NCI-H1092 (cell line): ENCODE measurements at places on chromosomes 12 and 14.

GRCh38 chr12:95208678-95209077, 8.6 kb downstream of the FGD6 start:
- no peak for DNase-seq

- no peak for DNase-seq
Measured at GRCh38 chr12:8871068-8871467, 43.2 kb upstream of the PHC1 start.

DNA sequence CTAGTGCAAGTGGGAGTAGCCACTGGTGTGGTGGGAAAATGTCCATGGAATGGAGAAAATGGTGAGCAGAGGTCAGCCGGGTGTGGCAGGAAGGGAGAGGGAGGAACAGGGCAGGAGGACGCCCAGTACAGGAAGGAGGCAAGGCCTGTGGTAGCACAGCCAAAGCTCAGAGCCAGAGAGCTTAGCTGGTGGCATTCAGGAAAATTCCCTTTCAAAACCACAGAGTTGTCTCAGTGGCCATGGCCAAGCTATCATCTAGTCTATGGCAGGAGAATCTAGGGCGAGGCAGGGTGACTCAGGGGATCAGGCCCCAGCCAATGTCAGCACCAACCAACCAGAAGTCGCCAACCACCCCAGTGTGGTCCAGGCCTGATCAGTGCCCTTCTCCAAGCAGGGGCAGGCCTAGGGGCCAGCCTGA, 67.7 kb upstream of the DDX11 start:
- DNase-seq = no peak

- DNase-seq = peak; percentile 52
Measured at GRCh38 chr12:87368259-87368658, 660.9 kb downstream of the C12orf50 start.

- no peak for DNase-seq
Measured at GRCh38 chr14:104877806-104878550, 12.9 kb downstream of the CEP170B start.

GRCh38 chr14:103091041-103091882, 3.3 kb upstream of the EXOC3L4 start:
- DNase-seq = no peak

DNA sequence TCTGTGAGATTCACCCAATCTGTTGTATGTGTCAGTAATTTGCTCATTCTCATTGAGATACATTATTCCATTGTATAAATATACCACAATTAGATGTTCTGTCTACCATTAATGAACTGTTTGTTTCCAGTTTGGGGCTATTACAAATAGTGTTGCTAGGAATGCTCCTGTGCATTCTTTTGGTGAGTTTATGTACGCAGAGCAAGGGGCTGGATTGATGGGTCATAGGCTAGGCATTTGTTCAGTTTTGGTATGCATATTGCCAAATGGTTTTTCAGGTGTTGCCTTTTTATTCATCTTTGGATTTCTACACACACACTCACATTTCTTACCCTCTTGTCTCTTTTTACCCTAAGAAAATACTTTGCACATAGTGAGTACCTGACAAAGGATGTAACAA, 93.4 kb downstream of the GPATCH2L start:
- DNase-seq = no peak

DNA sequence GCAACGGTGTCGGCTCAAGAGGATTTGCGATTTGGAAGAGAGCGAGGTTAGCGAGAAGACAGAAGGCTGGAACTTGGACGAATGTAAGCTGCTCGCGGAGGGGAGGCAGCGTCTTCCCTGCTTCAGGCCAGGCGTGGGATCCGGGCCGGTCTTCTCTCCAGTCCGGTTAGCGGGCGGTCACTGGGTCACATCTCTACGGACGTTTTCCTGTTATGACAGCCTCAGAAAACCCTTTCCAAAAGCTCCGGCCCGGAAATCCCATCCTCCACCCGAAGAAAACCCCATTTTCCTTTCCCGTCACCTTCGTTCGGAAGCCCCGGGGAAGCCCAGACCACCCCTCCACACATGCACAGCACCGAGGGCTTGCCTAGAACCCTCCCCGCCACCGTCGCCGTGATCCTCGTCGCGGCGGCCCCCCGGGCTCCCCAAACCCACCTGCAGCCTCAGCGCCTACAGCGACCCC, 268 bp downstream of the NDUFB1 start:
- no peak for DNase-seq

GRCh38 chr12:44653861-44654527, 222.1 kb downstream of the NELL2 start:
- no peak for DNase-seq

- DNase-seq = no peak
Measured at GRCh38 chr12:51246254-51246853, 7.7 kb downstream of the DAZAP2 start.

GRCh38 chr12:68934392-68934791, 1.4 kb upstream of the CPM start:
- DNase-seq = no peak

- no peak for DNase-seq
Measured at GRCh38 chr12:10068644-10069043, 30.1 kb downstream of the CLEC1A start.

DNA sequence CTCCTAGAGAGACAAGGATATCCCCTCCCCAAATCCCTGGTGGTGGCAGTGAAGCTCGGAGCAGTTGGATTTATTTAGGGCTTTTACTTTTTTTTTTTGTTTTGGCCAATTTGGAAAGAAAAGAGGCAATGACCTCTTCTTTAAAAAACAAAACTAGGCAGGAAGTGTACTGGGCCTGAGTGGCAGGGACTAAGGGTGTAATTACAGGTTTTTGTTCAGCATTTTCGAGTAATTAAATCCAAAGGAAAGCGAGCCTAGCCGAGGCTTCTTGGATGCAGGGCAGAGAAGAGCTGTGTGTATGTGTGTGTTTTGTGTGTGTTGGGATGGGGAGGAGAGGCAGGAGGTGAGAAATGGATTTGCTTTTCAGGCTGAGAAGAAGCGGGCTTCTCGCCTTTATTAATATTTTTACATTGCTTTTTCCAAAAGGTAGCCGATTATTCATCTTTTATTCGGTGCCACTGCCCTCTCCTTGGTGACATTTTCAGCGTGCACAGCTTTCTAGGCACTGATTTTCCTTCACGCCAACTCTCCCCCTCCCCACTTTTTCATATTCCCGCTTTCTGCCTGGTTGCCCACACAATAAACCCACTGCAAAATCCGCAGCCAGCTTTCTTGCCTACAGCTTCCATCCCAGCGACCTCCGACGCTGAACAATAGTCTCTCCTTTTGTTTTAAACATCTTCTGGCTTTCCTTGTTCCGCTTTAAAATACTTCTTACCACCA, 8.9 kb upstream of the IRF2BPL start:
- peak; percentile 48 for DNase-seq

DNA sequence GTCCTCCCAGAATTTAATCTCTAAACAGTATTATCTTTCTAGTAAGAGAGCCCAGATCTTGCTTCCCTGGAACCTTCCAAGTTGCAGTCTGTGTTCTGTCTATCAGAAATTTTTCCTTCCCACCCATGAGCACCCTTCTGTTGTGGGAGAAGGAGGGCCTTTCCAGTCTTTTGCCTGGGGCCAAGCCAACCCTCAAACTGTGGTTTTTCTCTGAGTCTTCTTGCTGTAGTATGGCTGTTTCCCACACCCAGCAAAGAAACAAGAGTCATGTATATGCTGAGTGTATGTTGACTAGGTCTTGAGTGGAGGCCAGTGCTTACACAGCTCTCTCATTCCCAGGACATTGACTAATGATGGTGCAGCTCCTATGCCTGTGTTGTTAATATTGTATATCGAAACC, 104.5 kb downstream of the TGFB3 start:
- no peak for DNase-seq

DNA sequence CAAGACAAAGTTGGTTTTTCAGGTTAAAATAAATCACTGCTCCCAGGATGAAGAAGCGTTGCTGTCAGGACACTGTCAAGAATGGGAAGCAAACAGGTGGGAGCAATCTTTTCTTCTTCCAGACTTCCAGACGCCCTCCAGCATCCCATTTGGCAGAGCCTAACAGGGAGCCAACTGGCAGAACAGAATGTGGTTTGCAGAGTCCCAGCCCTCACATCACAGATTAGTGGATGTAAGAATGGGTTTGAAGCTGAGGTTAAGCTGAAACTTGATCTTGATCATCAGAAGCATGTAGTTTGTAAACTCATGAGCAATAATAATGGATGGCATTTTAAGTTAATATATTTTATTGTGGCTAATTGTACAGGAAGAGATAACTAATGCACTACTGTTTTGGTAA, 636.4 kb downstream of the SLC6A15 start:
- DNase-seq = no peak

DNA sequence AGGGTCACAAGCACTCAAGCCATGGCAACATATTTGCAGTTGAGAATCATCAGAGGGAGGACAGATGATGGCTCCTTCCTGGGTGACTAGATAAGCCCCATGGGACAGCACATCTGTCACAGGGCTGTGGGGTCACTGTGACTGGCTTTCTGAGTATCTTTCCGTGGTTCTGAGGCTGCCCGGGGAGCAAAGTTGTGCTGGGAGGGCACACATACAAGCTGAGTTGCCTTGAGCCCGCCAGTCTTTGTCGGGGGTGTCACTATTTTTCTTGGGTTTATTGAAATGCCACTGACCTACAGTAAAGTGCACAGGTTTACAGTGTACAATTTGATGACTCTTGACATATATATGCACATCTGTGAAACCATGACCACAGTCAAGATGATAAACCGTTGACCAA, 17.2 kb upstream of the KIF26A start:
- DNase-seq = no peak

GRCh38 chr12:49673446-49674317, 33.5 kb downstream of the FMNL3 start:
- DNase-seq = peak; percentile 55

- no peak for DNase-seq
Measured at GRCh38 chr14:93032421-93032936, 83.2 kb downstream of the ITPK1 start.

- DNase-seq = no peak
Measured at GRCh38 chr12:27864521-27864920, 84.5 kb upstream of the MANSC4 start.

DNA sequence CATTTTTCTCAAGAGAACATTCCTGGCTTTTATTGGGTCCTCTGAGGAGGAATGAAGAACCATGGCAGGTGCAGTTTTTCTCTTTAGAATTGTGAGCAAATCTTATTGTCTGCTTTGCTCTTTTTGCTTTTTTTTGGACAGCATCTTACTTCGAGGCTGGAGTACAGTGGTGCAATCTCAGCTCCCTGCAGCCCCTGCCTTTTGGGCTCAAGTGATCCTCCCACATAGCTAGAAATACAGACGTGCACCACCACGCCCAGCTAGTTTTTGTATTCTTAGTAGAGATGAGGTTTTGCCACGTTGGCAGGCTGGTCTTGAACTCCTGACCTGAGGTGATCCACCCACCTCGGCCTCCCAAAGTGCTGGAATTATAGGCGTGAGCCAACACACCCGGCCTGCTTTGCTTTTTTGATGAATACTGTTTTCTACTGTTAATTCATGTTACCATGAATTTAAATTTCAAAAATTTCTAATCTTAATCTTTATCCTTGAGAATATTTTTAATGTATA, 71.5 kb downstream of the POLR3B start:
- no peak for DNase-seq

DNA sequence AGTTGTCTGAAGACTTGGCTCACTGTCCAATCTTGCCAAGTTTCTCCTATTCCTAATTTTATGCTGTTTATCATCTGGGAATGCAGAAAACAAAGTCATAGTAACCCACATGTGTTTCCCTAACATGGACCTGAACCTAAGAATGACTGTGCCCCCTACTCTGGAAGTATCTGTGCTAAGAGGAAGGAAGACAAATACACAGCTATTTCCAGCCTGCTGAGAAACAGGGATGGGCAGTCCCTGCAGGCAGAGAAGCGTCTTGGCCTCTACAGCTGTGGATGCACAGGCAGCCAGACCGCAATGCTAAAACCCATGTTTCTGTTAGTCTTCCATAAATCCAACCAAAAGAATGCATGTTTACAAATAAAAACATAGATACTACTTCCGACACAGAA, 56.2 kb downstream of the DUSP16 start:
- no peak for DNase-seq

DNA sequence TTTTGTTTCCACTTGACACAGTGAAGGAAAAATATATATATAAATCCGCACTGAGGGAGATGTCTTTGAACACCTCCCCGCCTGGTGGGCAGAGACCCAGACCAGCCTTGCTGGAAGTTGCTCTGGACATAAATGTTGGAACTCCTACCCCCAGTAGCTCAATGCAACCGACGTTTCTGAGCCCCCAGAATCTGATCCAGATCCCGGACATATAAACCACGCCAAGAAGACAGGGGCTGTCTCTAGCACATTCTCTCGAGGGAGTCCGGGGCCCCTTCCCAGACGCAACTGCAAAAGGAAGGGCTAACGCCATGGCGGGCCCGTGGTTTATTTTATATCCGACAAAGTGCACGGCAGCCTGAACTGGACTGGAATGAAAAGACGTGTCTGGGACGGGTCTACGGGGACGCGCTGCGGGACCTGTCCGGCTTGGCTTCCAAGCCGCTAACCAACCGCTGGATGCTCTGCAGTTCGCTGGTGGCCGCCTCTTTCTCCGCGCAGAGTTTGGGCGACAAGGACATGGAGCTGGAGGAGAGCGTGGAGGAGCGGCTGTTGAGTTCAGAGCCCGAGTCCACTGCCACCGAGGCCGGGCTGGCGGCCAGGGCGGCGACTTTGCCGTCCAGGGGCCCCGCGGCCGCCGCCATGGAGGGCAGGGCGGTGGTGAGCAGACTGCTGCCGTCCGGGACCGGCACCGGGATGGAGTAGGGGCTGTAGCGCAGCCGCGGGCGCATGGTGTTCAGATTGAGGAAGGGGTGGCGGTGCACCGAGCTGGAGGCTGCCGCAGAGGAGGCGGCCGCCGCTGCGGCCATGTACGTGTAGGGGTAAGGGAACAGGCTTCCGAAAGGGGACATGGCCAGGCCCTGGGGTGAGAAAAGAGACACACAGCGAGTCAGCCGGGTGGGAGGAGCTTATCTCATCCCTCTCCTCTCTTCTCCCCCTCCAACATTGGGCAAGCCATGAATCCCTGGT, 12.2 kb downstream of the TBX3 start:
- no peak for DNase-seq

- DNase-seq = no peak
Measured at GRCh38 chr14:50520947-50521815, 11.2 kb downstream of the MAP4K5 start.

- DNase-seq = no peak
Measured at GRCh38 chr12:15497671-15498292, 175.5 kb downstream of the PTPRO start.

- no peak for DNase-seq
Measured at GRCh38 chr12:91980389-91980821, 165.2 kb downstream of the BTG1 start.

- no peak for DNase-seq
Measured at GRCh38 chr12:69694123-69694522, 5.0 kb downstream of the BEST3 start.
